ENCODE measurements at places on chromosomes 12 and 14.

DNA sequence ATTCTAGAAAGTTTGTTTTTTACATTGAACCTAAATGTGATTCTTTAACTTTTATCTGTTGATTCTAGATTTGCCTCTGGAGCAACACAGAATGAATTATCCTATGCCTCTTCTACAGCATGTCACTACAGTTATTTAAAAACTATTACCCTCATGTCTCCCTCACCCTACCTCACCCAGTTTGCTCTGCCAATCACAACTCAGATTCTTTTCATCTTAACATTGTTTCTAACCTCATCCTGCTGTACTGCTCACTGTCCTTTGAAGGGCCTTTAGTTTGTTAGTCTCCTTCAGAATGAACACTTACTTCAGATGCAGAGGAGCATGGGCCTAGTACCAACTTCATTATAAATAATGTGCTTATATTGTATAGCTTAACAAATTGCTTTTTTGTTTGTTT, 21.5 kb downstream of the YLPM1 start:
- no peaks in the 10 kb centered on the region for H3K4me1 ChIP-seq
- no peak overlapping the region for H3K27ac ChIP-seq
- no peak overlapping the region for H3K4me3 ChIP-seq
- no peak for DNase-seq
- H3K36me3 ChIP-seq: peaks cover 22% of the 10 kb centered on the region

DNA sequence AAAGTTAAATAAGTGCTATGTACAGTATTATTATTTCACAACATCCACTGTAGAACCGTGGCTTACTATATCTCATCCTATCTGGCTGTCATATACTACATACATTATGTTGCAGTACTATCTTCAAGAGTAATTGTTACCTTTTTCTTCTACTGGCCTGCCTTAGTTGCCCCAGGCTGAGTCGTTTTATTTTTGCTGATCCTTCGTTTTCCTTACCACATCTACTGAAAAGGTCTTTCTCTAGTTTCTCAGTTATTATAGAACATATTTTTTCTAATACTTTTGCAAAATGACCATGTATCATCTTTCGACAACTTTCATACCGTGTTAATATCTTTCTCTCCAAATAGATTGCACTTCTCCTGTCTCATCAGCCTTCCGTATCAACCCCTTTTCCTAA, 523.1 kb downstream of the SOX5 start:
- DNase-seq: no peak
- no peak overlapping the region for H3K27ac ChIP-seq
- no peaks in the 10 kb centered on the region for H3K36me3 ChIP-seq
- H3K4me3 ChIP-seq: no peak overlapping the region
- H3K4me1 ChIP-seq: no peaks in the 10 kb centered on the region
- H3K27me3 ChIP-seq: no peaks in the 10 kb centered on the region

DNA sequence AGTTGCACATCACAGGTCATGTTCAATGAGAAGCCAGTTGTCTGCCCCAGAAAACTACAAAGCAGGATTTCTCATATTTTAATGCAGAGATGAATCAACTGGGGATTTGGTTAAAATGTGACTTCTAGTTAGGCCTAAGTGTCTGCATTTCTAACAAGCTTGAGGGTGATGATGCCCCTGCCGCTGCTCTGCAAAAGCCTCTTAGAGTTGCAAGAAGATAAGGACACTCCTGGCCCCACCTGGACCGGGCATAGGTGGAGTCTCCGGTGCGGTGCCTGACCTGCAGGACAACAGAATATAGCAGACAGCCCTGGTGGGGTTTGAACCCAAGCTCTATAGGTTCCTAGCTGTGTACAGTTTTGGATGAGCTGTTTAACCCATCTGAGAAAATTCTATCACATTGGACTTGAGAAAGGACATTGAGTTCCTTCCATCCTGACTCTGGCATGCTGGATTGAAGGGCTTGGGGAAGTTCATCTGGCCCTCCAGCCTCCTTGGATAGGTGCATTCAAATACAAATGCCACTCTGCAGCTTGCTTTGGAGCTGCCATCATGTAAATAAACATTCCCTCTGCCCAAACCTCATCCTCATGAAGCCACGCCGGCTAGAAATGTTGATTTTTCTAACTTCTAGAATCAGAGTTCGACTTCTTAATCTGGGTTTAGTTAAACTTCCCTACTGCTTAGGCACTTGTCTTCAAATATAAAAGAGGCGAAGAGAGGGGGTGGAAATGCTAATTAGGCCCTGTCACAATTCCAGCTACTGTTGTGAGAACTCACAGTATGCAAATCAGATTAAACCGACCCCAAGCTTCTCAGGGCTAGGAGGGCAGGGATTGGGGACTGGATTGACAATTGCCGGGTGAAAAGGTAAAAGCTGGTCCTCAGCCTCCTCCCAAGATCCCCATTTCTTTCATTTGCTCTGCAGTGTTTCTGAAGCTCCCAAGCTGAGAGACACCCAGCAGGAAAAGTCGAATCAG, 1225.6 kb downstream of the VRK1 start:
- H3K27me3 ChIP-seq: peaks cover 35% of the 10 kb centered on the region
- H3K4me3 ChIP-seq: no peak overlapping the region

DNA sequence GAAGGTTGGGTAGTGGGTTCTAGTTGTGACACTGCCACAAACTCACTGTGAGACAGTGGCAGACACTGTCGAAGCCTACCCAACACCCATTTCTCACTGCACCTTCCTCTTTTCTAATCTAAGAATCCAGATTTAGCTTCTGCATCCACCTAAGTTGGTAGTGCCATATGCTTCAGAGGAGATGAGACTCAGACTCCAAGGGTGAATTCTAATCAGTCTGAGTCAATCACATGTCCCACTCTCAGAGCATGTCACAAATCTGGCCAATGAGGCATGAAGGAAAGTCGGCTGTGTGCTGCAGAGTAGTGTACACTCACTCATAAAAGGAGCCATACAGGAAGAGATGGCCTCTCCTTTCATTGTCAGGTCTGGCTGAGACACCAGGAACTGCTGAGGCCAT, 102.1 kb upstream of the RAP1B start:
- no peak for DNase-seq
- H3K27me3 ChIP-seq: peaks cover under 1% of the 10 kb centered on the region
- no peaks in the 10 kb centered on the region for H3K36me3 ChIP-seq
- H3K4me1 ChIP-seq: no peaks in the 10 kb centered on the region
- H3K4me3 ChIP-seq: no peak overlapping the region

GRCh38 chr14:68284333-68284732, 464.8 kb downstream of the RAD51B start:
- H3K27me3 ChIP-seq: no peaks in the 10 kb centered on the region
- DNase-seq: no peak
- H3K4me3 ChIP-seq: no peak overlapping the region
- no peaks in the 10 kb centered on the region for H3K36me3 ChIP-seq
- no peak overlapping the region for H3K27ac ChIP-seq

DNA sequence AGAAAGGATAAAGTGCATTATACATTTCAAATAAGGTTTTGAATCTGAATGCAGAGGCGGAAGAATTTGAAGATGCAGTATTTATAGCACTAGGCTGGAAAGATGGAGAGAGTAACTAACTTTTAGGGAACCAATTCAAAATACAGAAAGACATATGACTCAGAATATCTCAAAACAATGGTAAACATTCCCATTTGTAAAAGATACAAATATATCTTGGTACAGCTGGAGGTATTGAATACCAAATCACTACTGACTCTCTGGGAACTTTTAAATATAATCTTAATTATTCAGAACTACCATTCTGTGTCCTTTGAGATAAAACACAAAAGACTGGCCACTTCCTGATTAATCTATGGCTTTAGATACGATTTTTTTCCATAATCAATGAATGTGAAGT, 5.1 kb downstream of the CD69 start:
- H3K36me3 ChIP-seq: no peaks in the 10 kb centered on the region
- no peak for DNase-seq
- peaks cover under 1% of the 10 kb centered on the region for H3K4me1 ChIP-seq
- no peak overlapping the region for H3K27ac ChIP-seq
- peaks cover 3% of the 10 kb centered on the region for H3K27me3 ChIP-seq

DNA sequence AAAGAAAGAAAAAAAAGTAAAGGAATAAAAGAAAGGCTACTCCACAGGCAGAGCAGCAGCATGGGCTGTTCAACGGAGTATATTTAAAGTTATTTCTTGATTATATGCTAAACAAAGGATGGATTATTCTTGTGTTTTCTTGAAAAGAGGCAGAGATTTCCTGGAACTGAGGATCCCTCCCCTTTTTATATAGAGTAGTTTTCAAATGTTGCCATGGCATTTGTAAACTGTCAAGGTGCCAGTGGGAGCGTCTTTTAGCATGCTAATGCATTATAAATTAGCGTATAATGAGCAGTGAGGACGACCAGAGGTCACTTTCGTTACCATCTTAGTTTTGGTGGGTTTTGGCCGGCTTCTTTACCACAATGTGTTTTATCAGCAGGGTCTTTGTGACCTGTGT, 383.0 kb downstream of the PCNX1 start:
- DNase-seq: no peak
- H3K4me3 ChIP-seq: no peak overlapping the region
- no peaks in the 10 kb centered on the region for H3K36me3 ChIP-seq

- H3K27ac ChIP-seq: peak within 1 kb of the TSS; percentile 100
- H3K27me3 ChIP-seq: no peaks in the 10 kb centered on the region
Observed at GRCh38 chr12:68610370-68611093, at the start of gene RAP1B. RAP1B (plus strand) TSS chr12:68610899; CDS start chr12:68648725, 37,826 bp downstream.

Measured in neural crest cell (in vitro differentiated cells).